ENCODE measurements at places on chromosomes 1 and 21.

DNA sequence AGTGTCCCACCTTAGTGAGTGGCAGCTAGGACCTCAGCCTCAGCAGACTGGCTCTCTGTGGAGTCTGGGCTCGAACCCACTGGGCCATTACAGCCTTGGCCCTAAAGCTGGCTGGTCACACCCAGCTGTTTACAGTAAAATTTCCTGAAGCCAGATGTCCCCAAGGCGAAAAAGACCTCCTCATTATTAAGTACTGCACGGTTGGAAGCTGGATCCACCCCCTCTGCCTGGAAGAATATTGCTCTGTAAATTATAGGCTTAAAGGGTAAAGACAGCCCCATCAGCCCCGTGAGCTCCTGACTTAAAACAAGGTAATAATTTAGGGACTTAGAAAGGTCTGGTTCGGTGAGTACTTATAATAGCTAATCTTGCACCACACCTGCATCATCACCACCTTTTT lies 30.3 kb upstream of the TMEM51 start:
- no peak for DNase-seq

DNA sequence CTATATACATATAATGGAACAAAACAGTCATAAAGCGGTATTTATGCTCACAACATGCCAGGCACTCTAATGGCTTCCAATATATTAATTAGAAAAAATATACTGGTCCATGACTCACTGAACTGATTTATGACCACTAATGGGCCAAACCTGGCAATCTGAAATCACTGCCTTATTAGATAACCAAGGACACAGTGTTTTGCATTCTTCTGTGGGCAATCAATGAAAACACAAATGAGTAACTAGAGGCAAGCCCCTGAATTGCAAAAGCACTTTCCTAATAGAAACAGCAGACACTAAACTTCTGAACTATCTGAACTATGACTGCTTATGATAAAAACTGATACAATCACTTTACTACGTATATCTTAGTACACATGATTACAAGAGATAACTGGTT lies 3.5 kb downstream of the GCLM start:
- no peak for DNase-seq

GRCh38 chr1:93501399-93501798 lies 53.5 kb downstream of the FNBP1L start:
- DNase-seq: no peak

- DNase-seq: no peak
Observed at GRCh38 chr21:46554431-46555224, 50.3 kb downstream of the S100B start.

DNA sequence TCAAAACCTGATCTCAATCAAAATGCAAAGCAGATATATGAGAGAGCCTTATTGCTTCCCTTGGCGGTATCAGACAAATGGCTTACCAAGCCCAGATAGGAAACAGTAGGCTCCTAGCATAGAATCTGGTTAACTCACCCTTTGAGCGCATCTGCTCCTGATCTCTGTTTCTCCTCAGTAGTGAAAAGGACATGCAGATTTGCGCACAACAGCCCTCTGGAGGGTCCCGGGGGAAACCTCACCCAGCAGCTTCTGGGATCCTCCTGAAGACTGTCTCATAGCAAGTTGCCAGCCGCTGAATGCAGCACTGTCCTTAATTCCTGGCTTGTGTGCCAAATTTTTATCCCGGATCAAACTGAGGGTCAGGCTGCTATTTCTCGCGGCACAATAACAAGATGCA lies 192.2 kb downstream of the FASLG start:
- DNase-seq: no peak

GRCh38 chr1:69256036-69256435 lies 311.7 kb upstream of the LRRC7 start:
- no peak for DNase-seq

DNA sequence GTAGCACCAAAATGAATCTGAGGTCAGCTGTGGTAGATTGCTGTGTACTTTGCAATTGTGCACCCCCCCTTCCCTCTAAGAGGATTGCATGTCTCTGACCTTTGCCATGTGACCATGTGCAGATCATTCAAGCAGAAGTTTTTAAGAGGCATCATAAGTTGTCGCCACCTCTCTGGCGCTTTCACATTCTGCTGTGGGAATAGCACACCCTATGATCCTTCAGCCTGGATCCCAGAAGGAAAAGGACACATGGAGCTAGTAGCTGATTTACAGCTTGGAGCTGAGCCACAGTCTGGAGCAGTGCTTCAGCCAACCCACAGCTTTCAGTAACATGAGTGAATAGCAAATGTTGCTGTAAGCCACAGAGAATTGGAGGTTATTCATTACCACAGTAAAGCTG lies 158.5 kb downstream of the TSEN15 start:
- no peak for DNase-seq

DNA sequence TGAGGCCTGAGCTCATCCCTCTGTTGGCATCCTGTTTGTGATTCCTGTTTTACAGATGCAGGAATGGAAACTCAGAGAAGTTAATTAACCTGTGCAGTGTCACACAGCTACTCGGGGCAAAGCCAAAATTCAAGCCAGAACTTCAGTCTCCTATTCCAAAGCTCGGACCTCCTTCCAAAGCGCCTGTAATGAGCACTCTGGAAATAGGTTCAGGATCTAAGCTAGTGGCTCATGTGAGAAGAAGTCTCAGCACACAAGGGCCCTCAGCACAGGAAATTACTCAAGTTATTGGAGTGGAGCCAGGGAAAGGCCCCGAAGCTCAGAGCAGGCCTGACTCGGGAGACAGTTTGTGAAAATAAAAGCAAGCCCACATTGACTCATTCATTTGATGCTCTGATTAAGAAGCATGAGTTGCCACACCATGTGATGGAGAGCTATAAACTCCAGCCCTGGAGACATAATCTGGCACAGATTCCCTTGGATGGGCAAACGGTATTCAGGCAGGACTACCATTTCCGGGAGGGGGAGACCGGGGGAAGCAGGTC lies 50.6 kb upstream of the LYST start:
- DNase-seq: no peak

- no peak for DNase-seq
Observed at GRCh38 chr1:30335997-30336390, 387.4 kb downstream of the MATN1 start.

DNA sequence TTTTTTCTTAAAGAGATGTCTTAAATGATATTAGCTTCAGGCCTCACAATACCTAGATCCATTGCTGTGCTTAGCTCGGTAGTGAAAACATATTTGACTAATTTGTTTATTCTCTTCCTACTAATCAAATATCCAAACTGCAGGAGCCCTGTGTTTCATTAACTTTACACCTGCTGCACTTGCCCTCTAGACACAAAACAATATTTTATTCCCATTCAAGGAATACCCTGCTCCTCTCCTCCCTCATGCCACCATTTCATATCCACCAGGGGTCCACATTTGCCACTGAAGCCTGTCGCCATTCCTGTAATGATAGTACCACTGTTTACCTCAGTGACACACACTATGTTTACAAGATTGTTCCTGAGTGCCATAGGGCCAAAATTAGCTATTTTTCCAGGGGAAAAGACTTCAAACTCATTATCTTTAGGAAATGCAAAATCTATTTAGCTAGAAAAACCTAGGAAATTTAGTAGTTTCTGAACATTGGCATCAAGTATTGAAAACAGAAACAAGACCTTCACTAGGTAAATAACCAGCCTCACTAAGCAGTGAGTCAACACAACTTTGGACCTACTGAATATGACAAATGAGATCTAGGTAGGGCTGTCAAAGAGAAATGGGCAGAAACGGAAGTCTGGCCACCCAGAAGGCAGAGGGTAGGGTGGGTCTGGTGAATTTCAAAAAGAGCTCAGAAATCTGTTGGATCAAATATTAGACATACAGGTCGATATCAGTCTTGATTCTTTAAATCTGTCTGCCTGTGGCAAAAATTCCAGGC lies 134.6 kb upstream of the KCNK1 start:
- DNase-seq: no peak

GRCh38 chr1:112516141-112516540 lies 7.4 kb downstream of the WNT2B start:
- no peak for DNase-seq

- DNase-seq: no peak
Observed at GRCh38 chr21:42426876-42427480, 23.3 kb downstream of the UBASH3A start.

- no peak for DNase-seq
Observed at GRCh38 chr1:110948038-110948810, 15.5 kb downstream of the LRIF1 start.

GRCh38 chr1:224253721-224254120 lies 70.7 kb downstream of the DEGS1 start:
- DNase-seq: no peak

DNA sequence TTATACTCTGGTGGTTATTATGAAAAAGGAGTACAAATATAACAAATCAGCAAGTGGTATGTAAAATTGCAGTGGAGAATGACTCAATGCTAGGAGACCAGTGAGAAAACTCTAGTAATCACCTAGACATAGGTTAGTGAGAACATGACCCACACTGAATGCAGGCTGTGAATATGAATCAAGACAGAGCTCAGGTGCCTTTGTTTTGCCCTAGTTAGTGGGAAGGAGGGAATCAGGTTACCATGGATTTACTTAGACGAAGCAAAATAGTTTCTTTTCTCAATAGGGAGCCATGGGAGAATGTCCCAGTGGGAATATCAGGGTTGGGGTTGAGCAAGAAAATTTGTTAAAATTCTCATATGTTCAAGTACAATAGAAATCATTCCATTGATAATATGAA lies 10.6 kb upstream of the GCLM start:
- DNase-seq: no peak

DNA sequence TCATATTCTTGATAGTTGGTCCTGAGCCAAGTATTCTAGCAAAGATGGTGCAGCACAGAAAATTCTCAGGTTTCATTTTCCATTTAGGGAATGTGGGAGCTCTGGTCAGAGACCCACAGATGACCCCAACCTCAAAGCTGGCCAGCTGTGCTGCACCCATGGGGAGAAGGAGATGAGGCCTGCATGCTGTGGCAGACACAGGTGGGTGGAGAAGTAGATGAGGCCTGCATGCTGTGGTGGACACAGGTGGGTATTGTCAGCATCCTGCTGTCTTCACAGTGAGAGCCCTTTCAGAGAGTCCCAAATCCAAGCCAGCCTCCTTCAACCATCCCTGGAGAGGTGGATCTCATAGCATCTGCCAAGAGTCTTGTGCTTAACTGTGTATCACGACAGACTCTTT lies 77.7 kb downstream of the DSCAM start:
- no peak for DNase-seq

DNA sequence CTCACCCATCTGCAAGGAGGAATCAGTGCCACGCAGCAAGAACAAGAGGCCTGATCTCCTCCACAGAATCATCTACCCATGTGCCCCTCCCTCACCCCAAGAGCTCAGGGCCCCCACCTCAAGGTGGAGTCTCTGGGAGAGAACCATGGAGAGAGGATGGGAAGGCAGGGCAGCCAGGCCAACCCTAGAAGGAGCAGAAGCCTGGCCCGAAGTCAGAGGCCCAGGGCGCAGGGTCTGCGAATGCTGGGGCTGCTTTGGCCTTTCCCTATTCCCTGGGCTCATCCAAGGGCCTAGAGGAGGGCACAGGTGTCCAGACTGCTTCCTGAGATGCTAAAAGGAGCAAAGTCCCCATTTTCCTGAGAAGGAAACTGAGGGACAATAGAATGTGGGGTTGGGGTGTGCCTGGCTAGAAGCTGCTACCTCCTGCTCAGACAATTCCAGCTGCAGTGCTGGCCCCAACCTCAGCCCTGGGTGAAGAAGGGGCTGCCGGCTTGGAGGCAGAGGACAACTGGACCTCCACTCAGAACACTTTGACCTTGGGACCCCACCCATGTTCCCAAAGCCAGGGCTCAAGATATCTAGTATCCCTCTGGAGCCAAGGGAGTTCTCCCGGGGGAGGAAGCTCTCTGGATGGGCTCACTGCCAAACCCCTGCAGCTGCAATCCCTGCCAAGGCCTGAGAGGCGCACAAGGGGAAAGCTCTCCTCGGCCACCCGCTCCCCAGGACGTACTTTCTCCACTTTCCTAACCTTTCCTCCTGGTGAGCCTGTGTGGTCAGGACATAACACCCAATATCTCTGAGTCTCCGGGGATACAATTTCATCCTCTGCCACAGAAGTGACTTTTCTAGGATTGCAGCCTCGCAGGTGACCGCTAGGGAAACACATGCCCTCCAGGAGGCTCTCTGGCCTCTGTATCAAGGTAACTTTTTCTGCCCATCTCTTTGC lies 16.6 kb upstream of the LEMD1 start:
- peak; percentile 59 for DNase-seq

GRCh38 chr1:211697356-211697755 lies 21.9 kb upstream of the NEK2 start:
- DNase-seq: no peak

DNA sequence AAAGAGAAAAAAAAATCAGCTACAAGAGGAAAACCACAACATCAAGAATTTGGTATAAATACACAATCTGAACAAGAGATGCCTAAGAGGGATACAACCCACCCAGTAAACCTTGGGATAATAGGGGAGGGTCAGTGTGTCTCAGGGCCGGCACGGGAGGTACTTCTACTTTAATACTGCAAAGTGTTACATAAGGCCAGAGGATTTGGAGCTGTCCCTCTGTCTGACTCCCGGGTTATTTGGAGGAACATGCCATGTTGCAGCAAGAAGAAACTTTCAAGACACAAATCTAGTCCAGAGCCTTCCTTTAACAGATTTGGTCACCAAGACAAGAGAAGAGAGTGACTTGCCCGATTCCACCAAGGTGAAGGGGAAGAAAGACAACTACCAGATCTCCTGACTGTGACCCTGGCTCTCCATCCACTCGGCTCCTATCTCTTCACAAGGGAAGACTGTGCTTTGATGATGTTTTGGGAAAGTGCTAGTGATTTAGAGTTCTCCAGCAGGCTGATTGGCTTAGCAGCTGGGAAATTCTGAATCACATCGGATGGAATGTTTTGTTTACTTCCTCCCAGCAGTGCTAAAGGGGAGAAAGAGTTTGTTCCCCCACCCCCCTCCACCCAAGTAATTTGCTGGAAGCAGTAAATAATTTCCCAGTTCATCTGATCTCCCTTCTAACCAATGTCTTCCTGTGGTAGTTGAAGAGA lies 29.3 kb downstream of the SGIP1 start:
- DNase-seq: no peak

DNA sequence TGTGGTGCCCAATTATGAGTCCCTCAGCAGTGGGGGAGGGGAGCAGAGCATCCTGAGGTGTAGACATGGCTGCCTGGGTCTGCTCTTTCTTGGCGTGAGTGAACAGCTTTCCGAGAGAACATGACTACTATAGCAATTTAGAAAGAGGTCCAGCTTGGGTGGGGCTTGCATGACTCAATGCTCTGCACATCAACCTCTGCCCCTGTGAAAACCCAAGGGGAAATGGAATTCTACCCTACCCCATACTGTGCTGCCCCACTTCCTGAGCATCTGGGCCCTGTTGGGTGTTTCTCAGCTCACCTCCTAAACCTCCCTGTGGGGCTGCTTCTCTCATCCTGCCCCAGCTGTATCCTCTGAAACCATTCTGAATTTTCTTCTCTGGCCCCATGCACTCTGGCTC lies 8.2 kb upstream of the AZIN2 start:
- no peak for DNase-seq

DNA sequence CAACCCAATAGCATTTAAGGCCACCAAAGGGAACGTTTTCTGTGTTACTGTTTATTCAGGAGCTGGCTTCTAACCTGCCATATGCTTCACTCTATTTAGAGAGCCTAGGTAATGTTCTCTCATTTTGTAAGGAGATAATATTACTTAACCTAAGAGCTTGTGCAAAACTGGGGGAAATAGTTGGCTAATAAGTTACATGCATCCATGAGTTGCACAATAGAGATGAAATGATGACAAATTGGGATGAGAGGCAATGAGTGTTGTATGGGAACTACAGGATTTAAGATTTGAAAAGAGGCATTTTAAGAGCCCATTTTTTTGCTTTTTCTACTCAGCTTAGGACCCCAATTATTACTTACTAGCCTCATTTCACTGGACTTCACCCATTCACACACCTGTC lies 151.0 kb downstream of the ST6GALNAC3 start:
- no peak for DNase-seq

- no peak for DNase-seq
Observed at GRCh38 chr1:184010788-184011187, 26.7 kb downstream of the COLGALT2 start.
